ENCODE measurements at places on chromosomes 3 and 15.

DNA sequence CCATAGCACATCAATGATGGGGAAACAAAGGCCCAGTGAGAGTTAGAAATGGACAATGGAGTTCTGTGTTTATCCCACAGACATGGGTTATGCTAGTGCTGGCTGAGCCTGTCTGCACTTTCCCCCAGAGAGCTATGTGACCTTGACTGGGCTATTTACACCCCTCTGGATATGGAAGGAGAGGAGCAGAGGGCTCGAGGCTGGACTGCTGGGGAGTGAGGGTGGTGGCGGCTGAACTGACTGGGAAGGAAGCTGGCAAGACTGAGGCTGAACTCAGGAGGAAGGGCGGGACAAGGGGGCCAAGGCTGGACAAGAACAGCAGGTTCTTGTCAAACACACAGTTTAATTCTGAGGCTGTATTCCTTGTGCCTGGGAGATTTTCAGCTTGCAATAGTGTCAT, 10.8 kb upstream of the INSYN1 start:
- DNase-seq = no peak

- no peak for DNase-seq
Measured at GRCh38 chr3:185251272-185251671, 2.6 kb downstream of the EHHADH start.

GRCh38 chr3:194806991-194807630, 121.4 kb downstream of the FAM43A start:
- no peak for DNase-seq

GRCh38 chr3:46923559-46924350, 46.2 kb downstream of the PTH1R start:
- DNase-seq = peak; percentile 42

DNA sequence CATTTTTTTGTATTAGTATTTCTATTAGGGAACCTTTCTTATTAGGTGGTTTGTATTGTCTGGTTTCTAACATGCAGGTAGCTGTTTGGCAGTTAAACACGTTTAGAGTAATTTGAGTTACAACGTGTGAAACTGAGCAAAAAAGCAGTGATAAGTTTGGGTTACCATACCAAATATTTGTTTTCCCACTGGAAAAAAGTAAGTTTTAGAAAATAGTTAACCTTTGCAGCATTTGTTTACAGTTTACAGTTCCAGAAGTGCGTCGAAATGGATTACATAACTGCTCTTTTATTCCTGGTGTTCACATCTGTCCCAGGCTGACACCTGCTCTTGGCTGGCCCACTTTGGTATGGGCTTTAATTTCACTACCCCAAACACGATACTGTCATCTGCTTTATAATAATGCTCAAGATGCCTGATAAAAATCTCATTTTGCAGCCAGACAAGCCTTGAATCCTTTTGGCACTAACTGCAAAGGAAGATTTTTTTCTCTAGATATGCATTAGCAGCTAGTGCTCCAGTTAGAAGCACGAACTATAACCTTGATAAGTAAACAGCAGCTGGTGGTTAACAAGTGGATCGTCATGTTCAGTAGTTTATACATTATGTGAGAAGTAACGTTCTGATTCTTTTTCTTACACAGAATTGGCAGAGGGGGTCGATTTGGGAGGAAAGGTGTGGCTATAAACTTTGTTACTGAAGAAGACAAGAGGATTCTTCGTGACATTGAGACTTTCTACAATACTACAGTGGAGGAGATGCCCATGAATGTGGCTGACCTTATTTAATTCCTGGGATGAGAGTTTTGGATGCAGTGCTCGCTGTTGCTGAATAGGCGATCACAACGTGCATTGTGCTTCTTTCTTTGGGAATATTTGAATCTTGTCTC, 5.3 kb downstream of the EIF4A2 start:
- no peak for DNase-seq
